ENCODE measurements at places on chromosomes 4 and X.

- DNase-seq, result no peak
Observed at GRCh38 chr4:18844726-18845125, 823.2 kb upstream of the LCORL start.

GRCh38 chrX:136577552-136577951 lies 45.5 kb downstream of the VGLL1 start:
- DNase-seq, result peak; percentile 75

DNA sequence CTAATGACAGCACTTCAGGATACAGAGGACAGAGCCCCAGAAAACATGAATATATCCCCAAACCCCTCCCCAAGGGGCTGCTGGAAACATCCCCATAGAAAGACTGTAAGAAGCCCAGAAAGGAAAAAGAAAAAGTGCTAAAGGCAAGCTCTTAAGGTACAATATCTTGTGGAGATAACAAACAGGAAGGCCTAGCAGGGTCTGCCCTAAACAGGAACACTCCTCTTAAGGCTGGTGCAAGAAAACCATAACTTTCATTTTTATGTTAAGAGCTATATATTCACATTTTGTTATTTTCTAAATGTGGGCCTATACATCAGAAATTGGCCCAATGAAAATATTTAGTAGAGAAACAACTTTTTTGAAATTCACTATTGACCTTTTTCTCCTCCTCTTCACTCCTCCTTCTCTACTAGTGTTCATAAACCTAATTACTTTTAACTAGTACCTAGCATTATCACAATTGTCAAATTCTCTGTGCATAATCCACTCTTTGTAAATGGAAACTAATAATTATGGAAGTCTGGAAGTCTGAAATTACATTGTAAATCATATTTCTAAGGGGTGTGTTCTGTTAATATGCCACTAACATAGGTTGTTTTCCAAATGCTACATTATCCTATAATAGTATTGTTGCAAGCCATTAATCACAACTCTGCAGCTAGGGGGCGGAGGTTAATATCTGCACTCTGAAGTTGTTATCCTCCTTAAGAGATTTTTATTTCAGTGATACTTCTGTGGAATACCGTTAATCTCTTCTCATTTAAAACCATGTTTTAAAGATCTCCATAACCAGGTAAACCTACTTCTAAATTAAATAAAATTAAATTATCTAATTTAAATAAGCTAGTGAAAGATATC lies 59.8 kb downstream of the CASK start:
- no peak for DNase-seq

DNA sequence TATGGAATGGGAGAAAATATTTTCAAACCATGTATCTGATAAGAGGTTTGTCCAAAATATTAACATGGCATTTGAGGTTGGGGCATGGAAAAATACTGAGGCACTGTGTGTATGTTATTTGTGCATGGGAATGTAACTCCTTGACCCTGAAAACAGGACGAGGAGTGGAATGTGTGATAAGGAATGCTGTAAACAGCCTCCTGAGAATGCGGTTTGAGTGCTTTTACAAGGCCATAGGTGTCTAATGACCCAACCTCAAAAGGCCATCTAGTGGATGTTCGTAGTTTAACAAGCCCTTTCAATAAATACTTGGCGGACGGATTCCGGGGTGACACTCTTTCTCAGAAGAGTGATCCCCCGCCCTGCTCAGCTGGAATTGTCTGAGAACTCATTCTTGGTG lies 162.9 kb upstream of the USP9X start:
- DNase-seq, result no peak

DNA sequence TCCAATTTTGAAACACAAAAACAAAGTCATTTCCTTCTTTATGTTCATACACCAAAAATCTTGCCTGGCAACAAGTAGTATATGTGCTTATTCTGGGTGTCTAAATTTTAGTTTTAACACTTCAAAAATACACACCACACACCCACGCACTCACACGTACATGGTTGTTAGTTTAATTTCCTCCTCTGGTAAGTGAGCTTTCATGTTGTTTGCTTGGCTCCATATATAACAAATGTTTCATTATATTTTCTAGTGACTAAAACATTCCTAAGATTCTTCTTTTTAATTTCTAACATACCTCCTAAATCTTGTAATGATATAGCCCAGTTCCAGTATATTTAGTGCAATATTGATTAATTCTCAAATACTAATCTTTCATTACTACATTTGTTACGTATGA lies 80.9 kb downstream of the PRDM5 start:
- no peak for DNase-seq

DNA sequence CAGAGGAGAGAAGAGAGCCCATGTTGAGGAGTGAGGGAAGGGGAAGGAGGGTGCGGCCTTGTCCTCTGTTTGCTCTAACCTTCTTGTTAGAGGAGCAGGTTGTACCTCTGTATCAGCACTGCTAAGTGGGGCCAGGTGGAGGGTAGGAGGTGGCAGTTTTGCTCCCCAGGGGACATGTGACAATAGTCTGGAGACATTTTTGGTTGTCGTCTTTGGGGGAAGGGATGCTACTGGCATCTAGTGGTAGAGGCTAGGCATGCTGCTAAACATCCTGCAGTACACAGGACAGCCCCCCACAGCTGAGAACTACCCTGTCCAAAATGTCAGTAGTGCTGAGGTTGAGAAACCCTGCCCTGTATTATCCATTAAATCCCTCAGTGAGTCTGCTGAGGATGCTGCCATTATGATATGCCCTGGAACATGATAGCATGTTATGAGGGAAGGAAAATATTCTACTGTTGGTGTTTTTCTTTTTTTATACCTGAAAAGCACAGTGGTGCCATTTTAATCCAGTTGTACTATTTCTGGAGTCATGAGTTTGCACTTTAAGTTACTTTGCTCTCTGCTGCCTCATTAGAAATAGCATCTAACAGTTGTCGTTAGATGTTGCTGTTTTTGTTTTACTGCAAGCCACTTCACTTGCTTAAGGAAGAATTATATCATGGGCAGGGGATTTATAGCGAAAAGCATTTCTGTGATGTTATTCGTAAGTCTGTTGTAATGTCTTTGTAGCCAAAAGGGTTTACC lies 90.6 kb downstream of the LRP2BP start:
- peak; percentile 11 for DNase-seq

DNA sequence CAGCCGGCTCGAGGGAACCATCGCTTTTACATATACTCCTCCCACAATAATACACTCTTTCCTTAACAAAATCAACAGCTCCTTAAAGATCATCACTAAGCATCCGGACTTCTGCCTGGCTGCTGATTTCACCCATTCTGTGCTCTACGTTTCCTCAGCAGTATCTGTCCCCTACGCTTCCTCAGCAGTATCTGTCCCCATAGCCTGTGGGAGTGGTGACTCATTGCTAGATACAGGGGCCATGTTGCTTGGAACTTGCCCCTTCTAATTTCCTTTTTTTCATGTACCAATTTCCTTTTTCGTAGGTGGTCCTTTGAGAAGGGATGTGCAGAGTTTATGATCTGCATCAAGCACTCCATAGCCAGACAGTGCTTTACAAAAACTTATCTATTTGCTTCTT lies 18.6 kb downstream of the MAP3K15 start:
- no peak for DNase-seq

GRCh38 chrX:73524906-73525305 lies 38.1 kb upstream of the CHIC1 start:
- DNase-seq, result no peak

DNA sequence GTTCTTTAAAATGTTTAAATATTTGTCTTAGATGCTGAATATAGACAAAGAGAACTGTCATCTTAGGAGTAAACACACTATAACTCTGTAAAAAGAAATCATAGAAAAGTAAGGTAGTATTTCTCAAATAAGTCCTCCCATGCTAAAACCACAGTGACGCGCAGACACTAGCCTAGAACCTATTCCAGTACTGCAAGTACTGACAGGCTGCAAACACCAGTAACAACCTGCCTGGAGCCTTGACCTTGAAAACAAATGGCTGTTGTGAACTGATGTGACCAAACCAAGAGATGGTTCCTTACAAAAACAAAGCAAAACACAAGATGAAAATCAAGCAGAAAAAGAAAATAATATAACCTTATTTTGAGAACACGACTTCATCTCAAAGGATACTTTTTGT lies 8.5 kb downstream of the TIFA start:
- no peak for DNase-seq

DNA sequence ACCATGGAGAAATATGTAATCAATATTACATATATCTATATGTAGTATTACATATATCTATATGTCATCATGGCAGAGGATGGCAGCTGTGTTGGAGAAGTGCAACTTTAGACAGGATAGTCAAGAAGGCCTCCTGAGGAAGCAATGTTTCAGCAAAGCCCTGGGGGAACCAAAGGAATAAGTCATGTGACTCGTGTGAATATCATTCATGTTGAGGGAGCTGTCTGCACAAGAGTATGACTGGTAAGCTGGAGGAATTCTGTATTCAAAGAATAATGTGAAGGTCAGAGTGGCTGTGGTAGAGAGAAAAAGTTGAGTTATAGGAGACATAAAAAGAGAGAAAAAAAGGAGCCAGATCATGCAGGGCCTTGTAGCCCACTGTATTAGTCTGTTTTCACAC lies 92.9 kb upstream of the EDNRA start:
- no peak for DNase-seq
